ENCODE measurements at places on chromosomes 3 and 15.

- DNase-seq = no peak
Measured at GRCh38 chr3:105758451-105758850, 110.4 kb downstream of the CBLB start.

DNA sequence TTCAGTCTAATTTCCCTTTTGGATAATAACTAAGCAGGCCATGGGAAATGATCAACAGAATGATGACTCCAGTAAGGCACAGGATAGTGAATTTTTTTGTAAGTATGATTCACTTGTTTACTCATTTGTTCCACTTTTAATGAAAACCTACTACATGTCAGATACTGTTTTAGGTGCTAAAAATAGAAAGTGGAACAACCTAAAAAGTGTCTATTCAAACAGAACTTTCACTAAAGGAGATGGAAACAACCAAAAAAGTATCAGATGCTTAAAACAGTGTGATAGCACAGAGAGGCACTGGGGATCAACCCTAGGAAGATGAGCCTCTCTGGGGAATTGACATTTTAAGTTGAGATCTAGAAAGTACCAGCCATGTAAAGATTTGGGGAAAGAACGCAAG is 11.1 kb downstream of the RYK start:
- DNase-seq = no peak

- DNase-seq = no peak
Measured at GRCh38 chr3:3165241-3165640, 14.2 kb downstream of the CRBN start.

- DNase-seq = no peak
Measured at GRCh38 chr3:55558316-55558715, 71.2 kb upstream of the WNT5A start.

DNA sequence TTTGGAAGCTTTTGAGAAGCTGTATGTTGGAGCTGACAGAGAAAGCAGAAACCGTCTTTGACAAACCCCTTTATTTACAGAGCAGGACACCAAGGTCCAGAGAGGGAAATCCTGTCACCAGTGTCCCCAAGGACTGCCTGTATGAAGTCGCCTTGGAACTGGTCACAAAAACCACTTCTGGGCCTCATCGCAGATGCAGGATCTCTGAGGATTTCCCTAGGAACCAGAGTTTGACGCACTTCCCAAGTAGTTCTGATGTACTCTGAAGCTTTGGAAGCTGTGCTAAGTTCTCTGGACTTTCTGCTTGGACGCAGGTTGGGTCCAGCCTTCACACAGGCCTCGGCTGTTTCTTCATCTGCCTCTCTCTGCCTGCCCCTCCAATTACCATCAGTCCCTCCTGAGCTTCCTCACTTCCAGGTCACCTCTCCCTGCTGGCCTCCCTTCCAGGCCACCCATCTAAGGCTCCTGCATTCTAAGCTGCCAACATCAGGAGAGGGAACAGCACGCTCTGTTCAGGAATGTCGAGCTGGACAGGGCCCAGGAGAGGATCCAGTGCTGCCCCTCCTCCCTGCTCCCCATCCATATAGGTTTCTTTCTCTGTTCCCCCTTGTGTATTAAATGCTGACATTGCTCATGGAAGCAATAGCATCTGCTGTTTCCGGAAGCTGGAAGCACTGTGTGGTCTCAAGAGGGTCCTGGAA is 270.8 kb downstream of the OPA1 start:
- DNase-seq = no peak

DNA sequence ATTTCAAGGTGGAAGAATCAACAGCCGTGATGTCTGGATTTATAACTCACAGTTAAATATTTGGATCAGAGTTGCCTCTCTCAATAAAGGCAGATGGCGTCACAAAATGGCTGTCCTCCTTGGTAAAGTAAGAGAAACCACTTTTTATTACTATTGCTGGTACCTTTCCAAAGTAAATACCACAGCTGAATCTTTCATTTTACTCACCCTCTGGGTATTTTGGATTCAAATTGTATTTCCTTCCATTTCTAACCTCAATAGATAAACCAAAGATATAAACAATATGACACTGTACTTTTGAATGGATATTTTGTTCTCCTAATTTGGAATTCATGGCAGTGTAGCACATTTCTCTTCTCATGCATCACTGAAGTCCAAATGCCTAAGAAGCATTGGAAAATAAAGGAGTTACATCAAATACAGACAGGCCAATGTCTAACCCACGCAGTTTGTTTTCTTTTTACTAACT is 29.5 kb downstream of the KLHL24 start:
- peak; percentile 91 for DNase-seq

- no peak for DNase-seq
Measured at GRCh38 chr3:129112308-129113052, 9.1 kb downstream of the RAB43 start.

DNA sequence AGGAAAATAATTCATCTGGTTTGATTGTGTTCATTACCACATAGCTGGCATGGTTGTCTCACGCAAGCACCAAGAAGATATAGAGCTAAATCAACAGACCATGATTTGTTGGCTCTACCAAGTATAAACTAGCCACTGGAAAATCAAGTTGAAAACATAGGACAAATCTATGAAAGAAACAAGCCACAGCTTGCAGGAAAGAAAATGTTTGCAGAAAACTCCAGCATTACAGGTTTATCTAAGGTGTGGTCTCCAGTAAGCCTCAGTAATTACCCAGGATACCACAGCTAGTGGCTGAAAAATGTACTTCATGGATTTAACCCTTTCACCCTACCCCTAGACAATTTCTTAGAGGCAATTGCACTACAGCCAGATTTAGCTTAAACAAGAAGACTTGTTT is 340.6 kb downstream of the SOX2 start:
- no peak for DNase-seq

- DNase-seq = no peak
Measured at GRCh38 chr3:78863306-78864203, 904.2 kb downstream of the ROBO1 start.

- no peak for DNase-seq
Measured at GRCh38 chr3:178841011-178841410, 230.6 kb downstream of the ZMAT3 start.

Measured in stromal cell of bone marrow (primary cell).